ENCODE measurements at places on chromosomes 12 and 14. TPM values are rescaled to one million over a fixed set of nuclear protein-coding genes. Genes with fewer than 3 reads are reported as not detected.

DNA sequence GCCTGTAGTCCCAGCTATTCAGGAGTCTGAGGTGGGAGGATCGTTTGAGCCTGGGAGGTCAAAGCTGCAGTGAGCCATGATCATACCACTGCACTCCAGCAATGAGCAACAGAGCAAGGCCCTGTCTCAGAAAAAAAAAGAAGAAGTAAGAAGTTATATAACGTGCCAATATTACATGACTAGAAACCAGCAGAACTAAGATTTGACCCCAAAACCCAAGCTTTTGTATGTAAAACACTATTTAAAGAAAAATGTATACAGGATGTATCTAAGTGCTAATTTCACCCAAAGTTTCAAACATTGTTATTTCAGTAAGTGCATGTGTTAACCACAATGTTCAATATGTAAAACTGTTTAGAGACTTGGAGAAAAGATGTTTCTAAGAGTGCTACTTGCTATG, 94.7 kb downstream of the SLC5A8 start:
- DNase-seq: no peak

GRCh38 chr12:54956818-54957641, 27.5 kb downstream of the TESPA1 start:
- DNase-seq: no peak

Gene TDRD9
- total RNA-seq: 2.5 TPM

- DNase-seq: no peak
Measured at GRCh38 chr14:73502017-73502619, 11.4 kb downstream of the RIOX1 start.

Gene PLEKHD1
- total RNA-seq: 0.32 TPM

GRCh38 chr12:46983959-46984841, 95.2 kb upstream of the PCED1B start:
- no peak for DNase-seq

DNA sequence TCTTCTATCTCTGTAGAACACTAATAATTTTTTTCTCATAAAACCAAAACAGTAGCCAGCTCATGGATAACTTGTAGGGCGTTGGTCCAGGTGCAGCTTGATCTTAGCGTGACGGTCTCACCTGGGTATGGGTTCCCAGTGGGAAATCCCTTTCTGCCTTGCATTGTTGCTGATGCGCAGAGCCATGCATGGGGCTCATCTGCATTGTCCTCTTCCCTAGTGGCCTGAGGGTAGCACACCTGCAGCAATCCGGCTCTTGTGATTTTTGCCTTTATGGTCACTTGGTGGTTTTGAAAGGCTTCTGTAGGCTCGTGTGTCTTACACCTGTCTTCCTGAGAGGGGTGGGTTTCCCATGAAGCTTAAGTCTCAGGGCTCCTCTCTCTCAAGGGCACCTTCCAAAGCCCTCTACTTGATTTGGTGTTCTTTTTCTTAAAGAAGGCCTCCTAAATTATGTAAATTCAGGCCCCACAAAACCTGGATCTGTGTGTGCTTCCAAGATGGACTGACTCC, 130.6 kb downstream of the PRKCH start:
- DNase-seq: no peak

Gene ANHX
- not detected for total RNA-seq

GRCh38 chr12:112518365-112518735, 99.6 kb downstream of the PTPN11 start:
- DNase-seq: no peak
